Endothelial cell of umbilical vein (primary cell): ENCODE measurements at places on chromosomes 16 and 17. TPM values are rescaled to one million over a fixed set of nuclear protein-coding genes. Genes with fewer than 3 reads are reported as not detected.

- H3K27me3 ChIP-seq: no peaks in the 10 kb centered on the region
- DNase-seq: peak; percentile 70
- no peak overlapping the region for H3K27ac ChIP-seq
- no peaks in the 10 kb centered on the region for H3K4me1 ChIP-seq
- H3K4me3 ChIP-seq: no peak overlapping the region
- H3K36me3 ChIP-seq: no peaks in the 10 kb centered on the region
Observed at GRCh38 chr16:83356266-83356665, 451.5 kb upstream of the HSBP1 start.

DNA sequence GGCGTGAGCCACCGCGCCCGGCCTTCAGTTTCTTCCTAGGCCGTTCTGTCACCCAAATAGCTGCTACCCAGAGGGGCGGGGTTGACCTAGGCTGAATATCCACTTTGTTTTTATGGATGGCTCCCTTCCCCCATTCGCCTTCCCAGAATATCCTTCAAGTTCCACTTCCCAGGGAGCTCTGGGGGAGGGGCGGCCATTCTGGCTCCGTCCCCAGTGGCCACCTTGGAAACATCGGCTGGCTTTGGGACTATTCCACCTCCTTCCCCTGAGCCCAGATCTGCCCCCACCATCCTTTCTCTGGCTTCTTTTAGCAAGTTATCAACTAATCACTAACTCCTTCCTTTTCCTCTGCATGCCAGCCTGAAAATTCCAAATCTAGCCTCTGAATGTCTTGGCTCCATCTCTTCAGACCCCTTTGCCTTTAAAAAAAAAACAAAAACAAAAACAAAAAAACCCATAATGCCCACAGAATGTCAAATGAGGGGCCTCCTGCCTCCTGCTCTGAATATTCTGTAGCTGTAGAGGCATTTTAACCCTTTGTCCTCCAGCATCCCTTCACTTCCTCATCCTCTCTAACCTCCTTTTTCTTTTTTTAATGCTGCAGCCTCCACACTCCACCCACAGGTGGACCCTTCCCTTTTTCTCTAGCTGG, 6.4 kb downstream of the ATP1B2 start:
- H3K27me3 ChIP-seq: peaks cover 24% of the 10 kb centered on the region
- no peaks in the 10 kb centered on the region for H3K4me1 ChIP-seq
- H3K36me3 ChIP-seq: no peaks in the 10 kb centered on the region
- no peak overlapping the region for H3K4me3 ChIP-seq

GRCh38 chr17:3879186-3879585, 13.7 kb downstream of the CAMKK1 start:
- peaks cover 5% of the 10 kb centered on the region for H3K36me3 ChIP-seq
- H3K4me3 ChIP-seq: no peak overlapping the region
- no peak overlapping the region for H3K27ac ChIP-seq
- H3K27me3 ChIP-seq: no peaks in the 10 kb centered on the region

DNA sequence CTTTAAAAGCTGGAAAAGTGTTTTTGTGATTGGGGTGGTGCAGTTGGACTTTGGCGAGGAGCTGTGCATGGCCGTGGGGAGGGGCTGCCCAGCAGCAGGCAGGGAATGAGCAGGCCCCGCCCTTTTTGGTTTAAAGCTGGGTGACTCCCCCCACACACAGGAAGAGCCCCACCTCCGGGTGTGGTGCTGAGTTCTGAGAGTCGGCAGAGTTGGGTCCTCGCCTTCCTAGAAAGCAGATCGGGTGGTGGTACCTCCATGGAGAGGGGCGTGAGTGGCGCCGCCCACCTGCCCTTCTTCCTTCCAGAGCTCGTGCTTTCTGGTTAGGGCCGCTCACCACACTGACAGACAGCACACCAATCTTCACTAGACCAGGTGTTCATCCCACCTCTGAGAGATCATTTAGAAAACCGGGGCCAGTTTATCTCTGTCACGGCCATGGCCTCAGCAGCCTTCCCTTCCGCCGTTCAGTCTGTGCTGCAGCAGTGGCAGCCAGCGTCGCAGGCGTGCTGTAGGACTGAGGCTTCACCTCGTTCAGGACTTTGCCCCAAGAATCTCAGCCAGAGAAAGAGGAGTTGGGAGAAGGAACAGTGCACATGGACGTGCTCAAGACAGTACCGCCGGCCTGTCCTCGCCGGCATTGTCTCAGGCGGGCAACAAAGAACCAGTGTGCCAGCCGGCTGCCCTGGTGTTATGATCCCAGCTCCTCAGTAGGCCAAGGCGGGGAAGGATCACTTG, 144.0 kb upstream of the CHMP6 start:
- no peaks in the 10 kb centered on the region for H3K27me3 ChIP-seq
- H3K36me3 ChIP-seq: no peaks in the 10 kb centered on the region
- DNase-seq: no peak
- H3K27ac ChIP-seq: no peak overlapping the region

- no peak overlapping the region for H3K27ac ChIP-seq
- H3K4me1 ChIP-seq: no peaks in the 10 kb centered on the region
- DNase-seq: no peak
- no peaks in the 10 kb centered on the region for H3K27me3 ChIP-seq
Observed at GRCh38 chr16:55821210-55821609, 11.7 kb downstream of the CES1 start.

The KCNH4 gene
- polyA plus RNA-seq: 0.06 and 0.11 TPM in 2 replicates

The NT5M gene
- polyA plus RNA-seq: 0.91 and 1.8 TPM in 2 replicates
